ENCODE measurements at places on chromosomes 4 and X.

DNA sequence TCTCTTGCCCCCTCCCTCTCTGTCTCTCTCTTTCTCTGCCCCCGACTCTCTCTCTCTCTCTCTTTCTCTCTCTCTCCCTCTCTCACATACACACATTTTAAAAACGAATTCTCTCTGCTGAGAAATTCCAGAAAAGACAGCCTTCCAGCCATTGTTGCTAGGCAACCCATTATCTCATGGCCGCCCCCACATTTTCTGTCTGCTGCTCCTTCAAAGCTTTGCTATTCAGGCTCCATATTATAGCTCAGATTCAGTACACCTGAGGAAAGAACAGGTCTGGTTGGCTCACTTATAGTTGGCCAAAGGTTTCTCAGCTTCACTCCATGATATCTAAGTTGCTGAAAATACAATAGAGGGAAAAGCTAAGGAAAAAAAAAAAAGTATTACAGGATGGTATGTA, 174.4 kb upstream of the RADX start:
- no peak for DNase-seq

DNA sequence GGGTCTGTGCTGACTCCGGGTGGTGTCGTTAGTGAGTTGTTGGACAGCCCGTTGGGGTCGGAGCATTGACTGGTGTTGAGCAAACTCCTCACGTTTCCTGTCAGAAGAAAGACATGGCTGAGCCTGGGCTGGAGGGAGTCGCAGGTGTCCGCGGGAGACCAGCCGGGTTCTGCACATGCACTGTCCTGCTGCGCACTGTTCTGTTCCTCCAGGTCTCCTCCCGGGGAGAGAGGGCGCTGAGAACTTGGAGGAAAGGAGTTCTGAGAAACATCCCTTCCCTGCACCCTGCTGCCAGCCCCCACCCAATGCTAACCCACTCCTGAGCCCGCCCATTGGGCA, 1.1 kb downstream of the ZNF141 start:
- no peak for DNase-seq

DNA sequence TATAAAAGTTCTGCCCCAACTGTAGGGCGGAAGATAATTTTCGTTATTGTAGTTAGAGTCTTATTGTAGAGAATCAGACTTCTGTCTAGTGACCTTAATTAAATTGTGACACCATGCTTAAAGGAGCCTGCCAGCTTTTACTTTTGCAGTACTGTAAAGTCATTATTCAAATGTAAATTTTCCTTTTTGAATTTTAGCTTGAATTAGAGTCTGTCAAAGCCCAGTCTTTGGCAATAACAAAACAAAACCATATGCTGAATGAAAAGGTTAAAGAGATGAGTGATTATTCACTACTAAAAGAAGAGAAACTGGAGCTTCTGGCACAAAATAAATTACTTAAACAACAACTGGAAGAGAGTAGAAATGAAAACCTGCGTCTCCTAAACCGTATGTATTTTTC, 21.8 kb downstream of the OFD1 start:
- no peak for DNase-seq

GRCh38 chrX:48893556-48894348, 3.8 kb downstream of the TIMM17B start:
- DNase-seq: no peak

GRCh38 chr4:42453612-42454011, 56.3 kb downstream of the SHISA3 start:
- DNase-seq: no peak

DNA sequence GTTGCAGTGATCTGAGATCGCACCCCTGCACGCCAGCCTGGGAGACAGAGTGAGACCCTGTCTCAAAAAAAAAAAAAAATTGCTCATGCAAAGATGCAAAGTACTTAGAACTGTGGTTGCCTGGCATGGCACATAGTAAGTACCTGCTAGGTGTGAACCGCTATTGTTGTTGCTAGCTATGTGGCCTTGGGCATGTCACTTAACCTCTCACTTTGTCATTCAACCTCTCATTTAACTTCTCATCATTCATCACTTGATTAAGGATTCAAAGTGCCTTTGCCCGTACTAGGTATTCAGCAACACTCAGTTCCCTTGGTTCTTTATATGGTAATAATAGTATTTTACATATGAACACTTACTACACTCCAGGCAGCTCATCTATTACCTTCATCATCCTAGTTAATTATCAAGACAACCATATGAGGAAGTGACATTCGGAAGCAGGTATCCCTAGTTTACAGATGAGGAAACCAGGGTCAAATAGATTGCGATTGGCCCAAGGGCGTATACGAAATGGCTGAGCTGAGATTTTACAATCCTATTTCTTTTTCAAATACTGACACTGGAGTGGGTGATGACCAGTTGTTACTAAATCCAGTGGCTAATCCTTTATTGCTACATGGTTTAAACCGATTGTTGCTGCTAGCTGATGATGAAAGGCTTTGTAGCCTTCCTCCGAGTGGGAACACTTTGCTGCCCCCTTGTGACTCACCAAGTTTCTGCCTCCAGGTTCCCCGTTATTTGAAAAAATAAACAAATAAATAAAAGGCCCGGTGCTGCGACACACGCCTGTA, 28.8 kb upstream of the SOWAHD start:
- DNase-seq: peak; percentile 72

GRCh38 chr4:118005883-118006282, 28.4 kb upstream of the NDST3 start:
- DNase-seq: no peak

DNA sequence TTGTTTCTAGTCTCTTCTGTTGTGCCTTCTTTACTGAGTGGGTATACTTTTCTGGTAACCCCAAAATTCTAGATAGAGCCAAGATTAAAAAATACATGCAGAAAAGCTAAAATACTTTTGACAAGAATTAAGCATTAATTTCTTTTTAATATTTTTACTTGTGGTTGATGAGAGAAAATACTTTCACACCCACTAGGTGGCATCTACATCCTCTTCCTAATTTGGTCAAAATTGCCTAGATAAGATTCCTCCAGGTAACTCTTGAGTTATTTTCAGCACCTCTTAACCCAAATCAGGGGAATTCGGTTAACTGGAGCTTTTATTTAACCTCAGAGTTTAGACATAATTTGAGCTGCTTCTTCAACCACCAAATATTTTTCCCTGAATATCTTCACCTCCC, 28.4 kb upstream of the COX7B2 start:
- DNase-seq: no peak

DNA sequence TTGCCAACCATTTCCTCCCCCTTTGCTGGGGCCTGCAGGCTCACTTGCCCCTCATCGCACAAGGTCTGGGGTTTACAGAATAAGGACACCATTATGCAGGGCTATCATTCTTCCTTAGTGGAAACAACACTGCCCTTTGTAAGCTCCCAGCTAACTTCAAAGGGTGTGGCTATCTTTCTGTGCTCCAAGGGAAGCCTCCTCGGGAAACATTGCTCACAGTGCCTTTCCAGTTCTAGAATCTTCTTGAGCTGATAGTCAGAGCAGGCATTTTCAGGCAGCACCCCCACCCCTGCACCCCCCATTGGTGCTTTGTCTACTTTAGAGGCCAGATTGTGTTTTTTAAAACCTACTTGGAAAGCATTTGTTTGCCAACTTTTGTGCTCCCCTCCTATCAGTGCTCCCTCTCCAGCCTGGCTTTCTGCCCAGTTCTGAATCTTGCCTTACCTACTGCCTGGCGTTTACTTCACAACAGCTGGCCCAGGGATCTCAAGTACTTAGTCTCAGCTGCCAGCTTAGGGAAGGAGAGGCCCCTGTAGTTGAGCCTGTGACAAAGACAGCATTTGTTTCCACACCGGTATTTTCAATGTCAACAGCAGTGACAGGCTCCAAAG, 53.5 kb downstream of the PLAC1 start:
- no peak for DNase-seq

DNA sequence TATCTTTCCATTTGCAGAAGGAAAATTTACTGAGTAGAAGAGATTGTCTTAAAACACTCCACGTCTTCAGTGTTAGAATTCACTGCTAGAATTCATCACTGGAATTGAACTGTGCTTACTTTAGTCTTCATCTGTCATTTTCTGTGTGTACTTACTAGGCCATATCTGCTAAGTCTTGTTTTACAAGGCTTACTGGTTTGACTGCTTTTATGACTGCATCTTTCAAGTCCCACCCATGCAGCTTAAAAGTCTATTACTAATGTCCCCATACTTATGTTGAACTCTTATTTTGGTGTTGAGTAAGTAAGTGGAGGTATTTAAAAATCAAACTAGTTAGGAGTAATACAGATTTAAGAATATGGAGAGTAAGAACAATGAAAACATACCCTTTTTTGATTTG, 14.6 kb downstream of the CLCN3 start:
- no peak for DNase-seq

- no peak for DNase-seq
These were observed 86.8 kb downstream of the SH2D1A start for GRCh38 chrX:124433186-124433585.

DNA sequence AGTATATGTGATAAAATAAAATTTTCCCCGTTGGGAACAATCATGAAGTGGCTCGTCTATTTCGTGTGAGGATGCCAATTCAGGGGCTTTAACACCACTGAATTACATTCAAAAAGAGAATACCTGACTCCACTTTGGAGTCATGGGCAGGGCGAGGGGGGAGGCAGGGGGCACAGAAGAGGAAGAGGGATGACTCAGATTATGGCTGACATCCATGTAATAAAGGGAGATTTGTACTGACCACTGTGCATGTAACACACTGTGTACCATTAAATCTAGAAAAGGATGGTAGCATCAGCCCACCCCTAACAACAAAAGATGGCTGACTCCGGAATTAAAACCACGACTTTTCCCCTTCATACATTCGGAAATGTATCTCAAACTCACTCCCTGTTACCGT, 1.3 kb downstream of the SLC9A7 start:
- no peak for DNase-seq

GRCh38 chrX:45745479-45745878, 544.8 kb upstream of the DIPK2B start:
- no peak for DNase-seq

GRCh38 chrX:78329486-78329885, 2.1 kb upstream of the CYSLTR1 start:
- no peak for DNase-seq

- DNase-seq: no peak
These were observed 18.3 kb upstream of the HERC3 start for GRCh38 chr4:88573995-88574394.

DNA sequence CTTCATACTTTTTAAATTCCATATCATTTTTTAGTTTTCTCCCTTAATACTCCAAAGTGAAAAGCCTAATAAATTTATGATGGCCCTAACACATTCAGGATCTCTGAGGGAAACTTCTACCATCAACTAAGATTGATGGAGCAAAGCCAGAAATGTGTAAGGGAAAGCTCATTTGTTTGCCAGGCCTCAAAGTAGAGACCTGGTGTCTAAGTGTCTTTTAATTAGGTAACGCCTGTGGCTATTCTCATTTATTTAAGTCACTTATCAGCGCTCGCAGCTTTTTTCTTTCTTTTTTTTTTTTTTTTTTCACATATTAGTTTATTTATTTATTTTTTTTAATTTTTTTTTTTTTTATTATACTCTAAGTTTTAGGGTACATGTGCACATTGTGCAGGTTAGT, 242.4 kb downstream of the TMA16 start:
- no peak for DNase-seq

DNA sequence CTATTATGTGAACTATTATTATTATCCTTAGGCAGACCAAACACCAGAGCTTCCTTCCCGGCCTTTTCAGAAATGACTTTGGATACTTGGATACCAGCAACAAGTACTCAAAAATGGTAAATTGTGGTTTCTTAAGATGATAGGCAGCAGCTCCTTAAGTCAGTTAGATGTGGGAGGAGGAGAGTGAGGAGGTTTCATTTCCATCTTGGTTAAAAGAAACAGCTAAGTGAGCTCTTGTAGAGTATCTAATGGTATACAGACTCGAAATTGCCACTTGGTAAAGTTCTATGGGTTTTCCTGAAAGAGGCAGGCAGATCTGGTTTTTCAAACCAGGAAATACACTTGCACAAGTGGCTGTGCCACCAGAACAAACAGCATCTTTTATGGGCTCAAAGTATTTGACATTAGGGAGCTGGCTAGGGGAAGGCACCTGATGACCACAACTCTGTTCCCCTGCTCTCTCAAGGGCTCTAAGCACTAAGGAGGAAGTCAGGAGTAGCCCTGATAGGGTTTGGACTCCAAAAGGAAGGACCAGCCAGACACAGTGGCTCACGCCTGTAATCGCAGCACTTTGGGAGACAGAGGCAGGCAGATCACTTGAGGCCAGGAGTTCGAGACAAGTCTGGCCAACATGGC, 130.9 kb downstream of the TMEM164 start:
- DNase-seq: no peak

DNA sequence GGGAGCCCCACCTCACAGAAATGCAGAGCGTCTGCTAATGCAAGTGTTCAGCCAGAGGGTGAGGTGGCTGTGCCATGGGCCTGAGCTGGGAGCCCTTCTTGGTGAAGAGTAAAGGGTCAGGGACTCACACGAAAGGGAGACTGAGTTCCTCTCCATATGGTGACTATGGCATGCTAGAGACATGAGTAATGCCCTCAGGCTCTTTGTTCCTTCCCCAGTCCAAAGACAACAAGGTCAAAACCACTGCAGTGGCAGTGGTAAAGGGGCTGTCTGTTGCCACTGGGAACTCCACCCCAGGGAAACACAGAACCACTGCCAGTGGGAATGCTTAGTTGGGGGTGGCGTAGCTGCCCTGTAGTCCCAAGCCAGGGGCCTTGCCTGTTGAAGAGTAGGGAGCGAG, 22.4 kb downstream of the RAB40AL start:
- no peak for DNase-seq

DNA sequence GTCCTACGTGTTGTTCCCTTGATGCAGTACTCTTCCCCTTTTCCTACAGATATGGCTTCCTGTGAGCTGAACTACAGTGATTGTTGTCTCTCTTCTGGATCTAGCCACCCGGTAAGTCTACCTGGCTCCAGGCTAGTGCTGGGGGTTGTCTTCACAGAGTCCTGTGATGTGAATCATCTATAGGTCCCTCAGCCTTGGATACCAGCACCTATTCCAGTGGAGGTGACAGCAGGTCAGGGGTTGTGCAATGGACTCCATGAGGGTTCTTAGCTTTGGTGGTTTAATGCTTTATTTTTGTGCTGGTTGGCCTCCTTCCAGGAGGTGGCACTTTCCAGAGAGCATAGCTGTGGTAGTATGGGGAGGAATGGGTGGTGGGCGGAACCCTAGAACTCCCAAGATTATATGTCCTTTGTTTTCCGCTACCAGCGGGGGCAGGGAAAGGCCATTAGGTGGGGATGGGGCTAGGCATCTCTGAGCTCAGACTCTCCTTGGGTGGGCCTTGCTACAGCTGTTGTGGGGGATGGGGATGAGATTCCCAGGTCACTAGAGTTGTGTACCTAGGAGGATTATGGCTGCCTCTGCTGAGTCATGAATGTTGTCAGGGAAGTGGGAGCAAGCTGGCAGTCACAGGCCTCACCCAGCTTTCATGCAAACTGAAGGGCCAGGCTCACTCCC, 121.4 kb upstream of the ANKRD50 start:
- no peak for DNase-seq

DNA sequence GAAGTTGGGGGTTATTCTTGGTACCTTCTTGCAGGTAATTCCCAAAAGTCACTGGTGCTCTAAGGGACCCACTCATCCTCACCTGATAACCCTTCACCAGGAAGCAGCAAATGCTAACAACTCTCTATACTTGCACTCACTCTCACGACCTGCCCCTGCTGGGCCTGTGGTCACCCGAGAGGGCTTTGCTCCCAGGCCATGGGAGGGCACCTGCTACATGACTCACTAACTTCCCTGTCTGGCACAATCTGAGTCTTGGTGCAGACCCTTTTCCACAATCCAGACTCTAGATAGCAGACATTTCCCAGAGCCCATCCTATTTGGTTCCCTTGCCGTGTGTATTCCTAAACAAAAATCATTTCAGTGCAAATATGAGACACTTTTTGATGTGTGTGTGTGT, 403.8 kb upstream of the FAT1 start:
- DNase-seq: no peak
